Foreskin keratinocyte (primary cell): ENCODE measurements at places on chromosomes 16 and 17. TPM values are rescaled to one million over a fixed set of nuclear protein-coding genes. Genes with fewer than 3 reads are reported as not detected.

Gene TEX19
- polyA plus RNA-seq, result 0.02 TPM in 1 of 2 replicates, not detected in the other

GRCh38 chr16:81450783-81451491, 6.3 kb downstream of the CMIP start:
- DNase-seq, result no peak

Gene UMOD
- polyA plus RNA-seq, result not detected in 2 replicates

GRCh38 chr16:84794186-84794585, 25.6 kb upstream of the CRISPLD2 start:
- DNase-seq, result no peak

DNA sequence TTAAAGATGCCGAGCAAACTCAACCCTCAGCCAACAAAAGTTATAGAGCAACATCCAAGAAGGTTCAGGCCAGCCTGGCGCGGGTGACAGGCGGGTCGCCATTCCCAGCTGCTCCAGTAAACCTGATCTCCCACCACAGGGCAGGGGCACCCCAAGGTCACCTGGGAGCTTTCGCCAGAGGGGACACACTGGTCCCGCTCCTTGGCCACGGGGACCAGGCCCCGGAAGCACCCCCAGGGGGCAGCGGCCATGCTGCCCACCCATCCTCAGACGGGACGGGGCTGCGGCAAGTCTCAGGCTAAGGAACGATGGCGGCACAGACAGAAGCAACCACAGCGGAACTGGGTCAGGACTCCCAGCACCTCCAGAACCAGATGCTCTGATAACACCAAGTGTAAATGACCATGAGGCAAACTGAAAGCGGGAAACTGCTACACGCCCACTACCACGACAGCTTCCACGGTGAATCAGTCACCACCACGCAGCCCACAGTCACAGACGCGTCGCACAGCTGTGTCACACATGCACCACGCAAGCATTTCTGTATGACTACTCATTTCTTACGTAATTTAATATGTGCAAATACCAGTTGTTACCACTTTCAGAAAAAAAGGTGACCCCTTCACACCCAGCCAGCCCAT, 14.1 kb upstream of the CCDC154 start:
- DNase-seq, result no peak

Gene COTL1
- 255 and 260 TPM in 2 replicates for polyA plus RNA-seq
